Hypothalamus (tissue), 51 donors: ENCODE measurements at places on chromosomes 12 and 14.

DNA sequence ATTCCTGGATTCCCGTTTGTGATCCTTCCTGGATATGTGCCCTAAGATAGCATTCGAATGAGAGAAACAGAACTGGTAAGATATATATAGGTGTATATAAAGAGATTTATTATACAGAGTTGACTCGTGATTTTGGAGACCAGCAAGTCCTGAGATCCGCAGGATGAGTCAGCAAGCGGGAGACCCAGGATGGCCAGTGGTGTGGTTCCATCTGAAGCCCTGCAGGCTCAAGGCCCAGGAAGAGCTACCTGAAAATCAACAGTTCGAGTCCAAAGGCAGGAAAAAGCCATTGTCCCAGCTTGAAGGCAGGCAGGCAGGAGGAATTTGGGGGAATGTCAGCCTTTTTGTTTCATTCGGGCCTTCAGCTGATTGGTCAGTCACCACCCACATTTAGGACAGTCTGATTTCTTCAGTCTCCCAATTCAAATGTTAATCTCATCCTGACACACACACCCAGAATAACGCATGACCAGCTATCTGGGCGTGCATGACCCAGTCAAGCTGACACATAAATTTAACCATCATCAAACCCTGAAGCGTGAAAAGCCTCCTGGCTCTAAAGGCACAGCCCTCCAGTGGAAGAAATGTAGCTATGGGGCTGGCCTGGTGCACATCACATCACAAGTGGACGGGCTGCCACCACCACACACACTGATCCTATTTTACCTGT lies 44.3 kb downstream of the TUNAR start:
- no peak for DNase-seq

DNA sequence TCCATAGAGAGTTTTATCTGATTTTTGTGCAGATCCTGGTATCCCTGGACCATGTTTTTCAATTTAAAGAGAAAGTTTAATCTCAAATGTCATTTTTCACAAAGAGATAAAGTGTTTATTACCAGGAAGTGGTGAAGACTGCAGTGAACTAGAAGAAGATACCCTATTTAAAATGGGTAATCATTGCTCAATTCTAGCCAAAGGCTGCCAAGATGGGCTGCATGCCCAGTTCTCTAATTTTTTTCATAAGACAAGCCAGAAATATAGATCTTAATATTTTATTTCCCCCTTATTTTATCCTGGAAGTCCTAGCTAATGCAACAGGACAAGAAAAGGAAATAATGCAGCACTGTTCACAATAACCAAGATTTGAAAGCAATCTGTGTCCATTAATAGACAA lies 343.5 kb downstream of the PCNX1 start:
- DNase-seq = no peak

- DNase-seq = no peak
These were observed 82.7 kb downstream of the PRIMA1 start for GRCh38 chr14:93705513-93706156.

GRCh38 chr14:89428173-89428523 lies 11.1 kb upstream of the FOXN3 start:
- DNase-seq = no peak

GRCh38 chr12:57240066-57240921 lies 10.7 kb downstream of the STAC3 start:
- peak; percentile 29 for DNase-seq

GRCh38 chr14:54572316-54572715 lies 5.4 kb downstream of the SAMD4A start:
- DNase-seq = no peak

DNA sequence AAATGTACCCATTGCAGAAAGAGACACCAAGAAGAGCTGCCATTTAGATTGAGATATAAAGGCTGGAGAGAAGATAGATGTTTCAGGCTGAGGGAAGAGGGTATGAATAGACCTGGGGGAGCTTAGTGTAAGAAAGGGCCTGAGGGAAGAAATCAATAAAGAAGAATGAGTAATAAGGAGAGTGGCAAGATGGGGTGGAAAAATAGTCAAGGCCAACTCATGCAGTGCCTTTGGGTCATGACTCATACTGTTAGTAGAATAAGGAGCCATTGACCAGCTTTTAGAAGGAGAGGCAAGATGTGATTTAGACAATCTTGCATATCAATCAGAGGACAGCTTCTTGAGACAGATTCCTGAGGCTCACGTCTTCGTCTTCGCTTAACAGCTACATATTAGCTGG lies 287.5 kb downstream of the DUSP6 start:
- DNase-seq = no peak

- DNase-seq = no peak
These were observed 43.2 kb downstream of the DUSP16 start for GRCh38 chr12:12519354-12519998.

DNA sequence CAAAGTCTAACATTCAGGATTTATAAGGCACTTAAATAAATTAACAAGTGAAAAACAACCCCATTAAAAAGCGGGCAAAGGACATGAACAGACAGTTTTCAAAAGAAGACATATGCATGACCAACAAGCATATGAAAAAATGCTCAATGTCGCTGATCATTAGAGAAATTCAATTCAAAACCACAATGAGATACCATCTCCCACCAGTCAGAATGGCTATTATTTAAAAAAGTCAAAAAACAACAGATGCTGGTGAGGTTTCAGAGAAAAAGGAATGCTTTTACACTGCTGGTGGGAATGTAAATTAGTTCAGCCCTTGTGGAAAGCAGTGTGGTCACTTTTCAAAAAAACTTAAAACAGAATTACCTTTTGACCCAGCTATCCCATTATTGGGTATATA lies 60.7 kb upstream of the BDKRB2 start:
- no peak for DNase-seq

- no peak for DNase-seq
These were observed 2.7 kb downstream of the LRP1 start for GRCh38 chr12:57130941-57131340.

GRCh38 chr12:96238336-96239047 lies 44.3 kb downstream of the ELK3 start:
- no peak for DNase-seq

DNA sequence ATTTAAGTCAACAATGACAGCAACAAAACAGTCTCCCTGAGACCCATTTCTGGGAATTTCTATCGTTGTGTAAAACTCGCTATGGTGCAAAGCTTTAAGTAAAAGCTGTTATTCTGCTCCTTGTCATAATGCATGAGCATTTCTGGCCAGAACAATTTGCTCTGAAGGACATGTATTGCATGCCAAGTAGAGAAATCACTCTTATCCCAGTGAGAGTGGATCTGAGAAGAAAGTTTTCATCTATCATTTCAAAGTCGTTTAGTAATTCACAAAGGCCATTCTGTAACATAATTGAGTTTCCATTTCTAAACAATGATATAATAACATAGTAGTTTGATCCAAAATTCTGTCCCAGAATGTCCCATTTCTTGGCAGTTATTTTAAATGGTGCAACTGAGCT lies 86.6 kb downstream of the TBC1D30 start:
- DNase-seq = no peak

DNA sequence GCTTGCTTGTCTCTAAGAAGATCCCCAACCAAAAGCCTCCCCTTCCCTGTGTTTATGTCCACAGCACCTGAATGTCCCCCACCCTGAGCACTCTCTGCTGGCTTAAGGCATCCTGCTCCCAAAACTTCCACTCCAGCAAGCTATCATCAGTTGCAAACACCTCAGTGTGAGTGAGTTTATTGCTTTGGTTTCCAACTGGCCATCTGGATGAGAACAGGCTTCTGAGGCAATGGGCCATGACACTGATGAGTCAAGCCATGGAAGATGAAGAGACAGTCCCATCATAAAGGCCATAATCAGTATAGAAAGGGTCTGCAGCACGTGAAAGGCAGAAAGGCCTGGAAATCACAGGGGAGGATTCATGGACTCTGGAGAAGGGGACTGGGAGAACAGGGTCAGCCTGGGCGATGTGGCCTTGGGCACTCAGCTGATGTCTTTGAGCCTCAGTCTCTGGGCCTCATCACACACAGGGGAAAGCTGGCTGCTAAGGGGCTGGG lies 12.8 kb downstream of the CMKLR1 start:
- DNase-seq = no peak

DNA sequence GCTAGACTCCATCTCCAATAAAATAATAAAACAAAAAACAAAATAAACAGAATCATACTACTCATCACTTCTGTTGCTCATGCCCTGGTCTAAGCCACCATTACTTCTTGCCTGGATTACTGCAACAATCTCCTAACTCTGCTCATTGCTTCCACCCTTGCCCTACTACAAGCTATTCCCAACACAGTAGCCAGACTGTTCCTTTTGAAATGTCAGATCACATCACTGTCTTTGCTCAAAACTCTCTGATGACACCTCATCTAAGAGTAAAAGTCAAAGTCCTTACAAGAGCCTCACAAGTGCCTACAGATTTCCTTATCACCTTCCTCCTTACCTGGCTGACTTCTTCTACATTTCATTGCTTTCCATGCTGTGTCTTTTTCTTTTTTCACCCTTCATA lies 10.0 kb downstream of the FBXO33 start:
- no peak for DNase-seq

- no peak for DNase-seq
These were observed 4.7 kb upstream of the LRP10 start for GRCh38 chr14:22866874-22867273.

GRCh38 chr12:52023976-52024688 lies 17.4 kb downstream of the TAMALIN start:
- DNase-seq = no peak

- no peak for DNase-seq
These were observed 66.0 kb upstream of the YARS2 start for GRCh38 chr12:32821710-32822109.

- DNase-seq = no peak
These were observed 12.8 kb downstream of the LRCOL1 start for GRCh38 chr12:132597333-132598316.

GRCh38 chr12:102927220-102927619 lies 10.2 kb upstream of the PAH start:
- DNase-seq = no peak

- DNase-seq = no peak
These were observed 328.3 kb downstream of the APAF1 start for GRCh38 chr12:98973395-98973794.

- no peak for DNase-seq
These were observed 65.1 kb downstream of the RNFT2 start for GRCh38 chr12:116803013-116803736.

DNA sequence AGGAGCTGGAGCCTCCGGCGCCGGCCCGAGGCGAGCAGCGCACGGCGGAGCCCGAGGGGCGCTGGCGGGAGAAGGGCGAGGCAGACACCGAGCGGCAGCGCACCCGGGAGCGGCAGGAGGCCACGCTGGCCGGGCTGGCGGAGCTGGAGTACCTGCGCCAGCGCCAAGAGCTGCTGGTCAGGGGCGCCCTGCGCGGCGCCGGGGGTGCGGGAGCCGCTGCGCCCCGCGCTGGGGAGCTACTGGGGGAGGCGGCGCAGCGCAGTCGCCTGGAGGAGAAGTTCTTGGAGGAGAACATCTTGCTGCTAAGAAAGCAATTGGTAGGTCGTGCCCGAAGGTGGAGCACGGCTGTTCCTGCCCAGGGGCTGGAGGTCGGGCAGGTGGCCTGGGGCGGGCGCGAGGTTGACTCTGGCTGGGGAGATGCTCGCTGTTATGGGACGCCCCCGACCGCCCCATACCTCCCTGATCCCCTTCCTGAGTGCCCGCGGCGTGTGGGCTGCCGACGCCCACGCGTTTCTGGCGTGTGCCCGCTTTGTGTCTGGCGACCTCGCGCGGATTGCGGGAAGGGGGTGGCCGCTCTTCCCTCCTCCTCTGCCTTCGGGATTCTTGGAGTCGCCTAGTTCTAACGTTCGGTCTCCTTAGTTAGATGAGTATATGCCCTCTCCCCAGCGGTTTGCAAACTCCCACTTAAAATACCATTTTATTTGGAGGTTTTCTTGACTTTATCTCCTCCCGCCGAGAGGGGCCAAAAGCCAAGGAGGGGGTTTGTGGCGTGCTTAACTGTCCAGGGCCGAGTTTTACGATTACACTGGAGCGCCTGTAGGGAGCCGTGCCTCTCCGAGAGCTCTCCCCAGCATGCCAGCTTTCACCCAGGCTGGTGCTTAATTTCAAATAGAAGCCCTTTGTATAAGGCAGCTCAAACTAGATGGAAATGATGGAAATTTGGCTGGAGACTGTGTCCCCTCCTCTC lies 752 bp downstream of the DACT1 start:
- DNase-seq = peak; percentile 10

GRCh38 chr12:112792743-112793142 lies 1.2 kb downstream of the RPH3A start:
- DNase-seq = no peak

DNA sequence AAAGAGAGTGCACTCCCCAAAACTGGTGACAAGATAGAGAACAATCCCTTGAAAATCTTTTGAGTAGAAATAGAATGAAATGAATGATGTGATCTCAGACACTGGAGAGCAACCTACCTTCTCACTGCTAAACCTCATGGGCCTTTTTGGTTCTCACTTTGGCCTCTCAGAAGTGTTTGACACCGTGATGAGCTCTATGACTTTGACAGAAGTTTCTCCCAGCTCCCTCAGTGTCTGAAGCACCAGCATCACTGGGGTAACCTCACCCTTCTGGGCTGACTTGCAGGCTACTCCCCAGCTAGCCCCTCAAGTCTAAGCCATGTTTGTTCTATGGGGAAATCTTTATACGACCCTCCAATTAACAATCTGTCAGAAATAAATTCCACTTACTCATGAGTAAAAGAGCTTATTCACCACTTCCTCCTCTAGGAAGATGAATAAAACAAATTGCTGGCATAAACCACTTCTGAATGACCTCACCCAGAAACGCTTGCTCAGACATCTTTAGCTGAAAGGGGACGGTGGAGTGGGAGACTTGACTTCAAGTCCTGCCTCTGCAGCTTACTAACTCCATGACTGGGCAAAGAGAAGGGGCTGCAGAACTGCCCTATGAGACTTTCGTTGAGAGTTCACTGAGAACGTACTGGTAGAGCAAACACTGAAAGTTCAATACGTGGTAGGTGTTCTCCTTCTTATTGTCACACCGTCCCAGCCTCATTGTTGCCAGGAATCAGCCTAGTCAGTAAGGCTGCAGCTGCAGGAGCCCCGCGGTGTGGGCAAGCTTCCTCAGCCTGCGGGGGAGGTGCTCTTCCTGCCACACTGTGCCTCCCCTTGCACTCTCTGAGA lies 46.5 kb downstream of the ST8SIA1 start:
- DNase-seq = no peak

DNA sequence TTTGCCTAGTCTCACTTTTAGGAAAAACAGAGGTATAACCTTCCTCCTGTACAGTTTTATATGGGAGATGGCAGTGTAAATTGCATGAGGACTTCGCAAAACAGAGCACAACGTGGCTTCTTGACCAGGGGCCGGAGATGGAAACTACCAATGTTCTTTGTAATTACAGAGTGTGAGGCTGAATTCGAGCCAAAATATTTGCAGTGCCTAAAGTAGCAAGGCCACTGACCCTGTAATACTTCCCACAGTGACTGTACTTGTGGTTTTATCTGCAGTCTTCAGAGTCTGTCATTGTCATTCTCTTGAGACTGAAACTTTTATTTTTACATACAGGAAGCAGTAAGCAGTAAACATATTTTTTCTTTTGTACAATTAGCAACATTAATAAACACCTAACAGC lies 98.9 kb downstream of the RERG start:
- DNase-seq = no peak

DNA sequence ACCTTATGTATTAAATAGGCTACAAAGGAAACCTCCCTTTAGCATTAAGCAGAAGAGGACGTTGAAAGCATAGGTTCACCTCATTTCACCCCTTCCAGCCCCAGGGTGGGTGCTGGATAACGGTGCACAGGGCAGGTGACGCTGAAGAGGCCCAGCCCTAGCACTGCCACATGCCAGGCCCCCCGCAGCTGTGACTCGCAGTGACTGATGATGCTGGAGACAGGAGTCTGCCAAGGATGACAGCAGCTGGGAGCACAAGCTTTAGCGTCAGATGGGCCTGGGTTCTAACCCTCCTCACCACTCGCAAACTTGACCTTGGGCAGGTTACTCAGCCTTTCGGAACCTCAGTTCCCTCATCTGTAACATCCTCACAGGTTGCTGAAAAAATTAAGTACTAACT lies 76.7 kb downstream of the TBK1 start:
- DNase-seq = no peak
